ENCODE measurements at places on chromosomes 6 and 20. TPM values are rescaled to one million over a fixed set of nuclear protein-coding genes. Genes with fewer than 3 reads are reported as not detected.

DNMT3B gene
- 3.9 TPM for total RNA-seq

NKX2-2 gene
- total RNA-seq = 0.13 TPM

DNA sequence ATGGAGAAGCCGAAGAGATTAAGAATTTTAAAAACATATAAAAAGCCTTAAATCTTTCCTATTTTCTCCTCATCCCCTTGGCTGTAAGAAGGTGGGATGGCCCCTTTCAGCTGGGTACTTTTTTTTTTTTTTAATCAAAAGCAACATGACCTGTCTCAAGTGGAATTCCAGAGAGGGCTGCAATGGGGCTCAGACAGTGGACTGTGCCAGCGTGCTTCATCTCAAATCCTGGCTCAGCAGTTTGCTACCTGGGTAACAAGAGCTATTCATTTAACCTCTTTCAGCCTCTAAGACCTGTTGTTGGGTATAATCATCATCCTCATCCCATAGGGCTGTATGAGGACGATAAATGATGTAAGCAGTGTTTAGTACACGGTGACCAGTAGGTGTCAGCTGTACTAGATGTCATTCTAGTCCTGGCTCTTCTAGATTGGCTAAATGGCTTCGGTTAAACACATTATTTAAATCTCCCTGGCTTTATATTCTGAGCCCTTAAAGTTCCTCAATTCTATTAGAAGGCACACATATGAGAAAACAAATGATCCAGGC is 6.9 kb upstream of the PPP1R3G start:
- peak; percentile 20 for DNase-seq

- peak; percentile 73 for DNase-seq
Measured at GRCh38 chr6:33206864-33207551, 1.3 kb upstream of the RING1 start.

GRCh38 chr6:13435477-13436246 is 51.7 kb downstream of the GFOD1 start:
- DNase-seq = no peak

MLIP gene
- total RNA-seq = not detected

NRSN1 gene
- total RNA-seq = not detected

DNA sequence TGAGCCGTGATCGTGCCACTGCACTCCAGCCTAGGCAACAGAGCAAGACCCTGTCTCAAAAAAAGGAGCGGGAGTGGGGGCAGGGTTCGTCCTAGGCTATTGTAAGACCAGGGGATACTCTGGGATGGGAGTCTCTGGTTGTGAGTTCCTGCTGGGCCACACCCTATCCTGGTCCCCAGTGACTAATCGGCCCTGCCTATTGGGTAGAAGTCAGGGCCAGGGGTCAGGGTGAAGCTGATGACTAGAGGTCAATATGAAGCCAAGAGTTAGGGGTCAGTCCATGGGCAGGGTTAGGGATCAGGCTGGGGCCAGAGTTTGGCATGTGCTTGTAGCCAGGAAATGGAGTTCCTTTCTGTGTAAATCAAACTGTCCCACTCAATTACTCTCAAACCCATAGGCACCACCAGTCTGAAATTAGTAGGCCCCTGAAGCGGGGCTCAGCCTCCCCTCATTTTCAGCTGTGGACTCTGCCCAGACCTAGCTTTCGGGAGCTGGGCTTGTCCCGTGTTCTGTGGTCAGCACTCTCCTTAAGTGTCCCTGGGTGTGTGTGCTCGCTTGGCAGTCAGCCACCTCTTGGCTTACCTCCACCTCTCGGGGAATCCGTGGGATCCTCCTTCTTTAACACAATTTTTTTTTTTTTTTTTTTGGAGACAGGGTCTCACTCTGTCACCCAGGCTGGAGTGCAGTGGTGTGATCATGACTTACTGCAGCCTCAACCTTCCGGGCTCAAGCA is 1.8 kb downstream of the HSPA12B start:
- no peak for DNase-seq

DNA sequence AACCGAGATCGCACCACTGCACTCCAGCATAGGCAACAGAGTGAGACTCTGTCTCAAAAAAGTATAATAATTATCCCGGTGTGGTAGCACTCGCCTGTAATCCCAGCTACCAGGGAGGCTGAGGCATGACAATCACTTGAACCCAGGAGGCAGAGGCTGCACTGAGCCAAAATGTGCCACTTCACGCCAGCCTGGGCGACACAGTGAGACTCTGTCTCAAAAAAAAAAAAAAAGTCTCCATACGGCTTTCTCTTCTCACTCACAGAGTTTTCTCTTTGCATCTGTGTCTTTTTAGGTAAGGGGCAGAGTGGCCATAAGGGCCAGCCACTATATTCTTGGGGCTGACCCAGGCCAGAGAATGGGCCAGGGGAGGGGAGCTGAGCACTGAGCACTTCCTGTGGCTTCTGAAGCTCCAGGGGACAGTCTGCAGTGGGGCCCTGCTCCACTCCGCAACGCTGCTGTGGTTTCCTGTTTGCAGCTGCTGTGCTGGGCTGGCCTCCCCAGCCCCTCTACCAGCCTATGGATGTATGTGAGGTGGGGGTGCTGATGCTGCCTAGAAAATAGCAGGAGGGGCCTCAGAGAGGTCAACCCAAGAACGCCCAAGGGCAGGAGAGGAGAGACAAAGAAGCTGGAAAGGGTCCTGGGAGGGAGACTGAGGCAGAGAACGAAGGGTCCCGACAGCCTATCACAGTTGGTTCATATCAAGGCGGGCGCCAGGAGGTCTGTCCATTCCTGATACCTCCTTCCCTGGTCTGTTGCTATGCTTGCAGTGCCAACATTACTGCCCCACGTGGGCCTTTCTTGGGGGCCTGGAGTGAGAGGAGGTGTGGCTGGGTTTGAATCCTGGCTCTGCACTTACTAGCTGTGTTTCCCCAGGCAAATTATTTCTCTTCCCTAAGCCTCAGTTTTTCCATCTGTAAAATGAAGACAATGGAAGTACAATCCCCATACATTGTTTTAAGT is 16.0 kb downstream of the SLA2 start:
- no peak for DNase-seq

HDGFL1 gene
- not detected for total RNA-seq

DNA sequence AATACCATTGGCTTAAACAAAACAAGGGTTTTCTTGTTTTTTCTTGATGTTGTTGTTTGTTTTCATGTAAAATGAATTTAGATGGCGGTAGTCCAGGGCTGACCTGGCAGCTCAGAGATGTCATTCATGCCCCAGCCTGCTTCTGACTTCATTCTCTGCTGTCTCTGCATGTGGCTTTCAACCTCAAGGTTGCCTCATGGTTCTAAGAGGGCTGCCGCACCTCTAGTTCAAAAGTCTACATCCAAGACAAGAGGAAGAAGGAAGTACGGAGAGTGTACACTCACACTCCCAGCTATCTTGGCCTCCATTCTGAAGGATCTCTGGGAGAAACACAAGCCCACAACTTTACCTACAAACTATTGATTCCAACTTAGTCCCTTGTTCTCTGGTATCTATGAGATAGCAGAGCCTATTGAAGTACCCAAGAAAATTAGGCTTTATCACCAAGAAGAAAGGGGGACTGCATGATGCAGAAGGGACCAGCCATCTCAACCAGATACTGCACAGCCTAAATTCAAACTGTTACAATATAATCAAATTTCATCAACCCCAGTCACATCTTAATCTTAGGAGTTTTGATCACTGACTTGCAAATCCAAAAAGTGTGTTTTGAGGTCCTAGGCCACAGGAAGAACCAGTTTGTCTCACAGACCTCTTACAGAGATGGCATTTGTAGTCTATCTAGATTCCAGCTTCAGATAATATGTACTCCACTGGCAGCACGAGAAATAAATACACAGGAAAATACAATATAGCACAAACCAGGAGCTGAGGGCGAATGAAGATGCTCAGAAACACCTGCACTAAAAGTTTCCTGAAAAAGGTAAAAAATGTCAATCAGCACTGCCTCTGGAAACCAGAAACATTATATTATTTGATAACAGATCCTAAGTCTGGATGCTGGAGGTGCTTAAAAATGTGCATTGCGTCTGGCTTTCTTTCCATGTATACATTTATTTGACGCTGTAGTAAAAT is 866 bp upstream of the BTN3A3 start:
- DNase-seq = no peak

OXT gene
- not detected for total RNA-seq

GRCh38 chr6:138115877-138116660 is 8.8 kb upstream of the PERP start:
- DNase-seq = peak; percentile 53

DNA sequence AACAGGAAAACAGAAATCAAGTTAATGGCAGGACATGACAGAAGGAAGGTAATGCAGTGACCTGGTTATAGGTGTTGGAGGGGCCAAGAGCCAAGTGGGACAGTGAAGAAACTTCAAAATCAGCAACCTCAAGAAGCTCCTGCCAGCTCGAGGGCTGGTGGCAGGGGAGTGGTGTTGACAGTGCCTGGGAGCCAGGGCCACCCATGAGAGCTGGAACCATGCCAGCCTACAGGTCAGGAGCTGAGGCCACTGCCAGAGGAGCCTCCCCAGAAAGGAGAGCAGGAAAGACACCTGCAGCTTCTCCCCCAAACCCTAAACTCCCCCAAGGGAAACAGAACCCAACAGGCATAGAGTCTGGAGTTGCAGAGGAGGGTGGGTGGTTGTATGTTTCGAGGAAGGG is 262.1 kb downstream of the LRFN2 start:
- no peak for DNase-seq

- no peak for DNase-seq
Measured at GRCh38 chr20:20461551-20461950, 93.6 kb downstream of the INSM1 start.

GRCh38 chr20:46013322-46013828 is 4.7 kb downstream of the MMP9 start:
- no peak for DNase-seq

TENT5A gene
- total RNA-seq = 4.0 TPM

EFCAB8 gene
- not detected for total RNA-seq

- peak; percentile 53 for DNase-seq
Measured at GRCh38 chr6:154479351-154479769, 31.1 kb downstream of the CNKSR3 start.

HLA-DQA1 gene
- not detected for total RNA-seq

TNFRSF6B gene
- 5.9 TPM for total RNA-seq

DNA sequence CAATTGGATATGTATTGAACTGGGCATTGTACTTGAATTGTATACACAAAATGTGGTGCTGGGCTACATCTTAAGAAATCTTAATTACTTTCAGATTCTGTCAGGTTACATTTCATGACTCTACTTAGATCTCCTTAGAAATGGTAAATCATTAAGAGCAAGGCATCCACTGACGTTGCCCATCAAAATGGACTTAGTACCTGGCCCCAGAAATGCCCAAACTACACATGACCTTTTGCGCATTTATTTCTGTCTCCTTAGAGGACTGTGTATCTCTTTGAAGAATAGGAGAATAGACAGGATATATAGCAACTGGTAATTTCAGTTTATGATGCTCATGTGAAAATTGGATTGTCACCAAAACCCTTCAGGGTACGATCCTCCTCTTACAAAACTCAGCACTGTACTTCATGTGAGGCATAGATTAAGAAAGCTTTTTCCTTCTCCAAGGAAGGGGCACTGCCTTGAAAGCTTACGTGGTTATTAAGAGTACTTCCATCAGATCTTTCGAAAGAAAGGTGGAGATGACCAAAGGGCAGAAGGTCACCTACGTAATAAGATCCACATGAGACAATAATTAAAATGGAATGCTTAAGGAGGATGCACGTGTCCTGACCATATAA is 61.4 kb upstream of the BMP2 start:
- DNase-seq = no peak

KHDC1L gene
- total RNA-seq = not detected

- no peak for DNase-seq
Measured at GRCh38 chr6:142914369-142914768, 30.6 kb downstream of the HIVEP2 start.

DNA sequence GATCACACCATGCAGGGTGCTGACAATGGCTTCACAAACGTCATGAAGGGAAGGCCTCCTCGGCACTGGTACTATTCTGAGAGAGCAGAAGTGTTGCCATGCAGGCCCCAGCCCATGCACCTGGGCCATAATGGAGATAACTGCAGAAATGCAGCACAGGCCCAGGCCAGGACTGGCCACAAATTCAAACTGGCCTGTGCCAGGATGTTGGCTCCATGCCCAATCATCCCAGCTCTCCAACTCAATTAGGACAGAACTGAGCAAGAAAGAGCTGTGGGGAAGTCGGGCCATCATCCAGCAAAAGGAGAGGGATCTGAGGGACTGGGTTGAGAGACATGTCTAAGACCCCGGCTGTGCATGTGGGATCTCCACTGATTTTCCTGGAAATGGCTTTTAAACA is 48.9 kb upstream of the SYNDIG1 start:
- no peak for DNase-seq

DNA sequence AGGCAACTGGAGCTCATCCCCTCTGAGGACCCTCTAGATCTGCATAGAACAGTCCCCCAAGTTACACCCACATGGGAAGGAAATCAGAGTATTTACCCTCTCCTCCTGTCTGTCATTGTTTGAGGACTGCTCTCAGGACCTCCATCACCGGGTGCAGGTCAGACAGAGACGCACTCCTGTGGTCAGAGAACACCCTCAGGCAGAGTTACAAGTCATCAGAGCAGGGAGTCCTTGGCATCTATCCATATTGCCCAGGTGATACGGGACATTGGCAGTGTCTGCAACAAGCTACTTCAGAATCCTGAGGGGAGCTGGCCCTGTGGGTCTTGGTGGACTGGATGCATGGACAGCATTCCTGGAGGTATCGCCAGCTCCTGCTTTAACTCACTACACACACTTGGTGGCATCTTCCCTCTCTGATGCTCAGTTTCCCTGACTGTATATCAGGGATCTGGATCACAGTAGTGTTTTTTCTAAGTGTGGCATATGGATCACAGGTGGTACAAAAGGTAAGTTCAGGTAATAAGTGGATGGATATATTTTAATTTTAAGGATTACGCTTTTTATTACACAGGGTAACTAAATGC is 15.1 kb upstream of the ISM1 start:
- DNase-seq = no peak

ACTR5 gene
- 8.0 TPM for total RNA-seq
